ENCODE measurements at places on chromosomes 5 and 9. TPM values are rescaled to one million over a fixed set of nuclear protein-coding genes. Genes with fewer than 3 reads are reported as not detected.

- H3K36me3 ChIP-seq, result no peaks in the 10 kb centered on the region
- no peak for DNase-seq
- H3K4me3 ChIP-seq, result no peak overlapping the region
- no peaks in the 10 kb centered on the region for H3K4me1 ChIP-seq
Observed at GRCh38 chr5:133618141-133618540, 5.8 kb upstream of the FSTL4 start.

SLCO4C1 gene
- 0.06 TPM for total RNA-seq

DNA sequence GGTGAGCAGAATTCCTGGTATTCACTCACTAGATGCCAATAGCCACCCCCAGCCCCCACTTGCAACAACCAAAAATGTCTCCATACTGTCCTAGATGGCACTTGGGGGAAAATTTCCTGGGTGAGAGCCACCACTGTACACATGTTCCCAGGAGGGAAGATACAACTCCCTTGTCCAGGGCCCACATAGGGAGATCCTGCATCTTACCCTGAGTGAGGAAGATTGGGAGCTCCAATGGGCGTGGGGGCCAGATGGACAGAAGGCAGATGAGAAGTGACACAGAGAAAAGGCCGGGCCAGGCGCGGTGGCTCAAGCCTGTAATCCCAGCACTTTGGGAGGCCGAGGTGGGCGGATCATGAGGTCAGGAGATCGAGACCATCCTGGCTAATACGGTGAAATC, 12.3 kb upstream of the IPPK start:
- H3K27me3 ChIP-seq, result no peaks in the 10 kb centered on the region
- H3K27ac ChIP-seq, result no peak overlapping the region
- H3K4me1 ChIP-seq, result no peaks in the 10 kb centered on the region
- no peaks in the 10 kb centered on the region for H3K36me3 ChIP-seq

GRCh38 chr5:174827558-174827957, 103.2 kb downstream of the MSX2 start:
- H3K36me3 ChIP-seq, result no peaks in the 10 kb centered on the region
- peaks cover 26% of the 10 kb centered on the region for H3K4me1 ChIP-seq
- no peak overlapping the region for H3K4me3 ChIP-seq
- peak overlapping the region; percentile 52 for H3K27ac ChIP-seq
- H3K27me3 ChIP-seq, result no peaks in the 10 kb centered on the region
- no peak for DNase-seq
